Glutamatergic neuron (in vitro differentiated cells): ENCODE measurements at places on chromosomes 3 and 15.

DNA sequence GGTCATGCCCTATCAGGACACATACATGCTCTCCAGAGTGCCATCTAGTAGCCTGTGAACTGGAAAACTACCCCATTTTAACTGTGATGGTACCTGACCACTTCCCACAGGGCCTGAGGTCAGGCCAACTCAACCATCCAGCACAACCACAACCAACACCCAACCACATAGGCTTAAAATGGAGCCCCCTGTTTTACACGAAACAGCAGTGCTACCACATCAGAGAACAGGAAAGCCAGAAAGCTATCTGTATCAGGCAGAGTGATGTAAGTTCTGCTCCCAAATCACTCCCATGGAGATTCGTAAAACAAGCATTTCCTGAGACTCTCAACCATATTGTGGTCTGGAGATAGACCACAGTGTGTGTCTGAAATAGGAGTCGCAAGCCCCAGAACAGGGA is 1017.3 kb upstream of the EPHA6 start:
- H3K36me3 ChIP-seq, result no peaks in the 10 kb centered on the region
- no peaks in the 10 kb centered on the region for H3K27me3 ChIP-seq
- no peaks in the 10 kb centered on the region for H3K4me1 ChIP-seq

DNA sequence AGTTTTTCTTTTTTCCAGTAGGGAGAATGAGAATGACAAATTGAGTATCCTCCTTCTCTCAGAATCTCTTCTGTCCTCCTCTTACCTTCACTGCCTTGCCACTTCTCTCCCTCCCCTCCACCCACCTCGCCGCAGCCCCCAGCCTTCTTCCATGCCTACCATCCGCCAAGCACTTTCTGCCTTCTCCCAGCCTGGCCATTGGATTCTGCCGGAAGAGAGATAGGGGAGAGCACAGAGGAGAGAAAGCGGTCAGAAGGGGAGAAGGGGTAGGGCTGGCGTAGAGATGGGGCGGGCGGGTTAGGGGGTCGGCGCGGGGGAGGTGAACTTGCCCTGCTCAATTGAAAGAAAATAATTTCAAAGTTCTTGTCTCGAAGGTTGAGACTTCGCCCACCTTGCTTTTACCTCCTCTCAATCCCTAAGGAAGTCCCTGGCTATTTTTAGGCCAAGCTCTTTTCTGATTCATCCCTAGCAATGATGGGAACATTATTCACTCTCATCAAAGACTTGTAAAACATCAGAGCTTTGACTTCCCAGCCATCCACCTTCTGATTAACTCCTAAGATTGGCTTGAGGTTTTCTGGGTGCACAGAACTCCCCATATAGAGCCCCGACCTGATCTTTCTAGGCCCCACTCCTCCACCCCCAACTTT is 811 bp downstream of the C3orf52 start:
- peak overlapping the region; percentile 84 for H3K4me3 ChIP-seq
- peaks cover 4% of the 10 kb centered on the region for H3K27me3 ChIP-seq
- no peak for DNase-seq
- peaks cover 12% of the 10 kb centered on the region for H3K4me1 ChIP-seq

DNA sequence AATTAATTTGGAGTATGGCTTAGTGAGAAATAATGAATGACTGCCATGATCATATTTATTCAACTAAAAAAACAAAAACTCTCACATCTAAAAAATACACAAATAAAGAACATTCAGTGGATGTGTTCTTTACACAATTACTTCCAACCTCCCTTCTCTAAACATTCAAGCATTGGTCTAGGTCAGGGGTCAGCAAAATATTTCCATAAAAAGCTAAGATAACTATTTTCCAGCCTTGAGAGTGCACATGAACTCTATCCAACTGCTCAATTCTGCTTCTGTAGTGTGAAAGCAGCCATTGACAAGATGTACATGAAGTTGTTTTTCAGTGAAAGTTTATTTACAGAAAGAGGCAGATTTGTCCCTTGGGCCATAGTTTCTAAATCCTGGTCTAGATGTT is 406.3 kb downstream of the MAGI1 start:
- H3K4me3 ChIP-seq, result no peak overlapping the region
- peaks cover 14% of the 10 kb centered on the region for H3K4me1 ChIP-seq
- H3K27ac ChIP-seq, result no peak overlapping the region
- no peaks in the 10 kb centered on the region for H3K36me3 ChIP-seq
- DNase-seq, result no peak

DNA sequence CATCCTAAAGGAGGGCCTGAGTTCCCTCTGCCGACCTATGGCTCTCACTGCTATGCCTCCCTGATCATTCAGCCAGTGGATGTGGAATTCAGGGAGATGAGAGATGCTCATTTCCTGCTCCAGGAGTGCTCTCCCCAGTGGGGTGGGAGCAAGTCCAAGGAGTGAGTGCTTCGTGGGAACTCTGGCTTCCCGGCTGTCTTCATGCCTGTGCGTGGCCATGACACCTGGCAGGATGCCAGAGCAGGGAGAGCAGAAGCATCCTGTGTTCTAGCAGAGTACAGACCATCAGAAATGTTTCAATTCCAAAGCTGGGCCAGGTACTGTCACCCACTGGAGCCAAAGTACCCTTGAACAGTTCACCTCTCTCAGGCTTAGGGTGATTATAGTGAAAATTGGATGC is 45.1 kb downstream of the APH1B start:
- H3K4me3 ChIP-seq, result no peak overlapping the region
- H3K4me1 ChIP-seq, result no peaks in the 10 kb centered on the region
- H3K27me3 ChIP-seq, result no peaks in the 10 kb centered on the region

DNA sequence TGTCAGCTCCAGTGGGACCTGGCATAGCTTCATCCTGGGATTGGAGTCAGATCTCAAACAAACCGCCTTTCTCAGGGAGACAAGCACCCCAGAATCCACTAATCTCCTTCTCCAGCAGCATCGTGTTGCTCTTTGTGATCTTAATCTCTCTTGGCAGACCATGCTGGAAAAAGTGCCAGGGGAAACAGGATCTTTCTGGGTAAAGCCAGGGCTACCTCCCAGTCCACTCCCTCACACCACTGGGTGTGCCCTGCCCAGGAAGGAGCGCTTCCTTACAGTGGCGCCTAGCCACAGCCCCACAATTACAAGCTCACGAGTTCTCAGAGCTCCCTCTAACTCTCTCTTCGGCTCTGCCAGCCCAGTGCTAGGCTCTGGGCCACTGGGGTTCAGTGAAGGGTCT is 32.2 kb downstream of the RPLP1 start:
- H3K4me3 ChIP-seq, result no peak overlapping the region
- peaks cover 6% of the 10 kb centered on the region for H3K27me3 ChIP-seq
- no peak for DNase-seq
- H3K36me3 ChIP-seq, result peaks cover 13% of the 10 kb centered on the region
- H3K27ac ChIP-seq, result no peak overlapping the region
- no peaks in the 10 kb centered on the region for H3K4me1 ChIP-seq

DNA sequence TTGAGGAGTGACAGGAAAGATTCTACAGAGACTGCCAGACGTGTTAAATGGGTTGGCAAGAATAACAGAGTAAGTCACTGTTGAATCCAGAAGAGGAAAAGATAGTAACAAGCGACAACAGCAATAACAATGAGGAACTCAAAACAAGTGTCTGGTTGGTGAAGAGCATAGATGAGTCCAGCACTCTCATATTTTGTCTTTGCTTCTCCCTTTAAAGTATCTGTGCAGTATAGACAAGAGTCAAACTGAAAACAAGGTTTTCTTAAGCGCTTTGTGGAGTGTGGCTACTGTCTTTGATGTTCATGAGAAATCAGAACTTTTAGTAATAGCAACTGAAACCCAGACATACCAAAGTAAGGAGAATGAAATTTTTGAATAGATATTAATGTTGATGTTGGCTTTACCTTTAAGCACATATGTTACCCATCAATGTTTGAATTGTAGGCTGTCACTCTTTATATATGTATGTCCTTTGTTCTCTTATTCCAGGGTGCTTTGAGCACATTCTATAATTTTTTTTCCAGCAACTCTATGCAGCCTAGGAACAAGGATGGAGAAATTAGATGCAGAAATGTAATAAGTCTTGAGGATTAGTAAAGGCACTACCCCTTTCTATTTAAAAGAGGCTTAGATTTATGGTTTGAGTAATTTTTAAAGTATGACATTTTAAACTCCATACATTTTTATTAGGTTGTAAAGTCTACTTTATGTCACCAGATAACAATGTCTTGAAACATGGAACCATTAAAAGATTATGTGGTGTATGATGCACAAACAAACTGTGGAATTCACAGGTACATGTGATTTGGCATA is 185.5 kb downstream of the NFKBIZ start:
- no peak overlapping the region for H3K4me3 ChIP-seq
- no peak for DNase-seq
- H3K27ac ChIP-seq, result no peak overlapping the region
- no peaks in the 10 kb centered on the region for H3K4me1 ChIP-seq
- H3K27me3 ChIP-seq, result no peaks in the 10 kb centered on the region

DNA sequence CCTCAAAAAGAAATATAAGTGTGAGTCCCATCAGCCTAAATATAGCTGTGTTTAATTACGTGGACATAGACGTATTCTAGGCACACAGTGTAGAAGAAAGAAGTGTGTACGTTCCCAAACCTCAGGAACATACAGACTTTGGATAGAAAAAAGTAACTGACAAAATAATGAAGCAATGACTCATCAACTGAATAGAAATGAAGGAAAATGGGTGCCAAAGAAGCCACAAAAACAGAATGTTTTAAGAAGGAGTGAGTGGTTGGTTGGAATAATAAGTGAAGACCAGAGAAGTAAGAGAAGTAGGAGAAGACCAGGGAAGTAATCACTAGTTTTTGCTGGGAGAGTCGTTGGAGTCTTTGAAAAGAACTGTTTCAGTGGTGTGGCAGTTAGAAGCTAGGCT is 518.1 kb downstream of the ROBO1 start:
- H3K4me3 ChIP-seq, result no peak overlapping the region
- peaks cover 2% of the 10 kb centered on the region for H3K27me3 ChIP-seq
- no peak overlapping the region for H3K27ac ChIP-seq
- no peak for DNase-seq

DNA sequence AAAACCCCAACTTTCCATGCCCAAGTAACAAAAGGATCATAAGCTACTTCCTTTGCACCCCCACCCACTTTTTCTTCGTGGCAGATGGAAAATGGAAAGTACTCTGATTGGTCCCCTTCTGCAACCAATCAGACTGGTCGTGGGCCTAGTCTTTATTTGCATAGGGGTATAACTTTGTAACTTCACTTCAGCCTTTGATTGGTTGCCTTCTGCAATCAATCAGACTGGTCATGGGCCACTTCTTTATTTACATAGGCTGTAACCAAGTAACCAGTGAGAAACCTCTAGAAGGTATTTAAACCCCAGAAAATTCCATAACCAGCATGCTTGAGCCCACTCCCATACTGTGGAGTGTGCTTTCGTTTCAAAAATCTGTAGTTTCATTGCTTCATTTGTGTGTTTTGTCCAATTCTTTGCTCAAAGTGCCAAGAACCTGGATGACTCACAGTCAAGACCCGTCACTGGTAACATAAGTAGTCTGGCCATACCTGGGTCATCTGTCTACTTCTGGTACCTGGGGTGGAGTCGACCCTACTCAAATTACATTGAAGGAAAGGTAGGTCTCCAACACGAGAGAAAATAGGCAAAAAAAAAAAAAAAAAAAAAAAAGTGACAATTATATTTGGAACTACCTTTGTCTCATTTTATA is 41.9 kb downstream of the CMTM8 start:
- H3K27ac ChIP-seq, result no peak overlapping the region
- peaks cover 8% of the 10 kb centered on the region for H3K4me1 ChIP-seq
- no peak overlapping the region for H3K4me3 ChIP-seq
- DNase-seq, result no peak

DNA sequence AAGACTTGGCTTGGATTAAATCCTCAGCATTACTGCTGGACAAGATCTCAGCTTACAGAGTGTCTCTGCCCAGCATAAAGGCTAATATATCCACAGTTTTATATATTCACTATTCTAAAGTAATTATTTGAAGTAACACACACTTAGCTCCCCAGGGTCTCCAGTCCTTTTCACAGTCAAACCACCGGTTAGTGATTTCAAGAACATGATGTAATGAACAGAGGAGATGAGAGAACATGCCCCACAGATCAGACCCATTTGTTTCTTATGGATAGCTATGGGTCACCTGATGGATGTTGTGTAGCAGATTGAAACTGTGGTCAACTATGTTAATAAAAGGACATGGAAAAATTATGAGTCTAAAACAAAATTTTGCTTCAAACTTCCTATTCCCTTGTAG is 44.8 kb upstream of the MRPL3 start:
- peaks cover 10% of the 10 kb centered on the region for H3K4me1 ChIP-seq
- no peaks in the 10 kb centered on the region for H3K36me3 ChIP-seq
- DNase-seq, result no peak
- H3K27ac ChIP-seq, result no peak overlapping the region

DNA sequence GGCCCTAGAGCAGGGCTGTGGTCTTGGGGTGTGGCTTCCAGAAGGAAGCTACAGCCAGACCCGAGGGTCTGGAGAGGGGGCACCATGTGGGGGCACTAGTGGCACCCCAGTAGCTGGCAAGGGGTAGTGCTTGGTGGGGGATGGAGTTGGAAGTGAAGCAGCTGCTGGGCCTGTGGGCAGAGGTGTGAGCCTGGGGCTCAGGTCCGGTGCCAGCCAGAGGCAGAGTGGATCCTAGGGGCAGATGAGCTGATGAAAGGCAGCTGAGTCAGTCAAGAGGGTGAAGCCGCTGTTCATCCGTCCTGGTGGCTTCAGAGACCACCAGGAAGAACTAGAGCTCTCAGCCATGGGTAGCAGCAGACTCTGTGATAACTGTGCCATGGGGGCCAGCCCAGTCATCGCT is 172.6 kb downstream of the TBC1D2B start:
- no peaks in the 10 kb centered on the region for H3K36me3 ChIP-seq
- peaks cover 11% of the 10 kb centered on the region for H3K4me1 ChIP-seq
- H3K27me3 ChIP-seq, result no peaks in the 10 kb centered on the region
- H3K4me3 ChIP-seq, result no peak overlapping the region
- H3K27ac ChIP-seq, result no peak overlapping the region
